ENCODE measurements at places on chromosomes 2 and 18.

- no peak for DNase-seq
Measured at GRCh38 chr2:61537277-61537949, 743 bp downstream of the XPO1 start.

DNA sequence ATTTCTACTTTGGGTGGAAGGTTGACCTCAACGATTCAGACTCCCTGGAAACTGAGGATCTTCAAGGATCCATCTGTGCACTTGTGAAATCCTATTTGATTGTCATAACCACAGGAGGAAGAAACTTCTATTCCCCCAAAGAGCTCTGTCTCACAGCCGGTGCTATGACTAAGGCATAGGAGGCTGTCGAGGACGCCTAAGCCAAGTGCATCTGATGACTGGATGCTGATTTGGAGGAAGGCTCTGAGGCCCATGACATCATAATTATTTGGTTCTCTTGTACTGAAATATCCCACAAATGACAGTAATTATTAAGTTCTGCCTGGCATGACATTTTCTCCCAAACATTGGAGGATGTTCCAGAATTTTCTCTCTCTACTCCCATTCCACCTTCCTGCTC lies 13.8 kb upstream of the KCNF1 start:
- DNase-seq = no peak

- no peak for DNase-seq
Measured at GRCh38 chr2:24515335-24515734, 24.3 kb downstream of the NCOA1 start.

DNA sequence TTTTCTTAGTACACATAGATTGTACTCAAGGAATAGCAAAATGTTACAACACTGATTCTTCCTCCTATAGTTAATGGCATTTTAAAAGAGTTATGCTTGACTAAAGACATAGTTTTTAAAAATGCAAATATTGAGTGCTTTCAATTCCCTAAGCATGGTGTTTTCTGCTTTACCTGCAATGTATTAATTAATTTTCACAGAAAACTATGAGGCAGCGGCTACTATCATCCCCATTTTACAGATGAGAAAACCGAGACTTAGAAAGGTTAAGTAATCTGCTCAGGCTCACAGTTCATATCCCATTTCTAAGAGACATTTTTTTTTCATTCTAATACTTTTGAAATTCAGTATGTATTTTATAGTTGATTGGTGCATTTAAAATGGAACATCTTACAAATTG lies 38.0 kb downstream of the BMP10 start:
- DNase-seq = no peak

DNA sequence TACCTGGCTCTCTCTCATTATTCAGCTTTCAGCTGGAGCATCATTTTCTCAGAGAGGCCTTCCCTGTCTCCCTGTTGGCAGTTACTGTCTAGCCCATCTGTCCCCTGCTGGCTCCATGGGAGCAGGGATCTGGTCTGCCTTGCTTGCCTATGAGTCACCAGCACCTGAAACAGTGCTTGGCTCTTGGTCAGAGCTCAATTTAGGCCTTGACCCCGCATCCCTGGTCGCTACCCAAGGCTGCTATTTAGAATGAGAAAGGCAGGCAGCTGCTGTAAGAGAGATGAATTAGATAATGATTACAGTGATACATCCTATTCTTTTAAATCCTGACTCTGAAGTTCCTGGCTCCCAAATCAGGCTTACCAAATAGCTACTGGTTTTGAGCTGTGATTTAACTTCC lies 32.9 kb downstream of the KCNE4 start:
- DNase-seq = no peak

DNA sequence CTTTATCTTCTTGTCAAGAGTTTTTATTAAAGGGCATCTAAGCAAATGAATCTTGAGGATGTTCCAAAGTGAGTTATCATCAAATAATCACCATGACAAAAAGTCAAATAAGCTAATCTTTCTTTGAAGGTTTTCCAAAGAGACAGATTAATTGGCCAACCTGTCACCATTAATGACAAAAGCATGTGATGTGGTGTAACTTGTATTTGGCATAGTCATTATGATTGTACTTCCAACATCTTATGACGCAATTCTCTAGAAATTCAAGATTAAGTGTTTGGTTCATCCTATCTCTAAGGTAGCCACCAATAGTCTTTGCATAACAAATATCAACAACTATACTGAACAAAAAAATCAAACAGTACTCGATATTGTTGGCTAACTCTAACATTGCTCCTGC lies 28.6 kb downstream of the RBMS1 start:
- DNase-seq = no peak

- DNase-seq = no peak
Measured at GRCh38 chr2:20618468-20618885, 32.4 kb downstream of the HS1BP3 start.

GRCh38 chr2:144498277-144498676 lies 21.6 kb downstream of the ZEB2 start:
- no peak for DNase-seq

GRCh38 chr2:58601017-58601416 lies 359.9 kb upstream of the FANCL start:
- no peak for DNase-seq

GRCh38 chr2:37875403-37875906 lies 49.6 kb upstream of the RMDN2 start:
- DNase-seq = no peak

GRCh38 chr2:65357959-65358294 lies 74.5 kb downstream of the SPRED2 start:
- DNase-seq = no peak

DNA sequence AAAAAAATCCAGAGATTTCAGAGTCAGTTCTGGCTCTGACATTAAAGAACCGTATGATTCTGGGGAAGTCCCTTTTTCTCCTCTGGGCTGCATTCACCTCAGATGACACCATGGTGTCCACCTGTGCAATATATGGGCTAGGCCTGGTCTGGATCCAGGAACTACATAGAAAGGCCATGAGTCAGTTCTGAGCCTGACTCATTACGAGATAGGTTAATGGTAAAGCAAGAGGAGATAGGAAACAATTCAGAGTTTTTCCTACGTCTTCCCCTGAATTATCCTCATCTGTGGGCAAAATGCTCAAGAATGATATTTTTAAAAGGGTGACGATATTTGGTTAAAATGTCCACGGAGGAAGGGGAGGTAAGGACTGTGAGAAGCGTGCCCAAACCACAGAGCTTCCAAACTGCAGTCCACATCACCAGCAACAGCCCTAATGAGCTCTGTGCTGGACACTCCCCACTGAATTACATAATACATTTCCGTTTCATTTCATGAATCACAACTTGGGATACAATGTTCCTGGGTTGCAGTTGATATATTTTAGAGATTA lies 180.1 kb upstream of the OSR1 start:
- DNase-seq = no peak

GRCh38 chr2:83844490-83844889 lies 614.6 kb downstream of the SUCLG1 start:
- no peak for DNase-seq

GRCh38 chr2:1800716-1801388 lies 56.5 kb upstream of the PXDN start:
- no peak for DNase-seq

DNA sequence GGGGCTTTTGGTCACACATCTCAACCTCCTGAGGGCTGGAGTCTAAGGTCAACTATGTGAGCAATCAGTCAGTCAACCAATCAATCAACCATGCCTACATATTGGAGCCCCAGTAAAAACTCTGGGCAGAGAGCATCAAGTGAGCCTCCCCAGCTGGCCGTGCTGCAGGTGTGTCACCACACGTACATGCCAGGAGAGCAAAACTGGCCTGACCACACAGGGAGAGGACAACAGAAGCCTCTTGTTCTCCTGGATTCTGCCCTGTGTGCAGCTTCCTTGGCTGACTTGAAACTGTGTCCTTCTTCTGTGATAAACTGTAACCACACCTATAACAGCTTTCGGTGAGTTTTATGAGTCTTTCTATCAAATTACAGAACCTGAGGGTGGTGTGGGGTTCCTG lies 25.9 kb downstream of the GPR35 start:
- DNase-seq = no peak

DNA sequence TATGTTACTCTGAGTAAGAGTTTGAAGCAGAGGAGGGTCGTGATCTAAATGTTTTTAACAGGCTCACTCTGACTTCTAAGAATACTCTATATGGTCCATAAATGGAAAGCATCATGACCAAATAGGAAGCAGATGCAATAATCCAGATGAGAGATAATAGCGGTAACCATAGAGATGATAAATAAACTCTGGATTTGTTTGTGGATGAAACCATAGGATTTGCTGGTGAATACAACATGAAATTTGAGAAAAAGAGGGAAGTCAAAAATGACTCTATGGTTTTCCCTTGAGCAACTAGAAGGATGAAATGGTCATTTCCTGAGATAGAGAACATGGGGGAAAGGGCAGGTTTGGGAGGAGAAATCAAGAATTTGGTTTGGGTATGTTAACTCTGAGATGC lies 3.9 kb downstream of the HEATR5B start:
- no peak for DNase-seq

DNA sequence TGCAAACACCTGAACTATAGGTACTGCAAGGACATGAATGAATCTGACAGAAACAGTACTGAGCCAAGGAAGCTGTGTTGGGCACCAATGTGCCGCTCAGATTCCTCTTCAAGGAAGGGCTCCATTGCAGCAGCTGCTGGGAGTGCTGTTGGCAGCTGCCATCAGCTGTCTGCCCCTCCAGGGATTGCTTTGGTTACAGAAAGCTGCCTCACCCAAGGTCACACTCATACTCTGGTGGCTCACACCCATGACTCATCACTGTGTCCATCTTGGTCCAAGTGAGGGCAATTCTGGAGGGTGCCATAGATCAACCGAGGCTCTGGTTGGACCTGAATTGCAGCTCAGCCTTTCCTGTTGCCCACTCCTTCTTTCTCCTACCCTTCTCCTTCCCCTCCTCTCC lies 24.4 kb upstream of the TRPM8 start:
- no peak for DNase-seq

- DNase-seq = no peak
Measured at GRCh38 chr2:102724016-102724490, 37.8 kb upstream of the TMEM182 start.

DNA sequence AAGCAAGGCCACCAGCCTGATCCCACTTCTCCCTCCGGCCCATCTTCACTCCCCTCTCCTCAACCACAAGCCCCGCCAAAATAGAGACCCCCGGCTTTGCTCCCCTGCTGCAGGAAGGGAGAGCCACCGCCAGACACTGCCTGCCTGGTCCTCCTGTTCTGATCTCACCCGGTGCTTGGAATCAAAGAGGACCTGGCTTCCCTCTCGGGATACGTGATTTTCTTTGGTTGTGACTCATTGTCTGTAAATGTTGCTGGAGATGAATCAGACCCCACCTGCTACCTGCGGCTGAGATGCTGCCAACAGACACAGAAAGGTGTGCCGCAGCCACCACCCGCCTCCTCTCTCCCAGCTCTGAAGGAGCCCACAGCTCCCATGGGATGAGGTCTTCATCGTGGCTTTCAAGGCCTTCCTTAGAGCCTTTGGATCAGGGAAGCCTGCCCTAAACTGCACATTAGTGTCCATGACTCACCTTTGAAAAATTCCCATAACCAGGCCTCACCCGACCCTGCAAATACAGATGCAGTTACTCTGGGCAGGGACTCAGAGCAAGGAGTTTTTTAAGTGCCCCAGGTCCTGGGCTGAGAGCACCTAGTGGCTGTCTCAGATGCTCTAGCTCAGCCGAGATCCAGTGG lies 79.4 kb upstream of the ZNF532 start:
- no peak for DNase-seq

GRCh38 chr18:56565551-56566345 lies 72.6 kb downstream of the TXNL1 start:
- DNase-seq = no peak

DNA sequence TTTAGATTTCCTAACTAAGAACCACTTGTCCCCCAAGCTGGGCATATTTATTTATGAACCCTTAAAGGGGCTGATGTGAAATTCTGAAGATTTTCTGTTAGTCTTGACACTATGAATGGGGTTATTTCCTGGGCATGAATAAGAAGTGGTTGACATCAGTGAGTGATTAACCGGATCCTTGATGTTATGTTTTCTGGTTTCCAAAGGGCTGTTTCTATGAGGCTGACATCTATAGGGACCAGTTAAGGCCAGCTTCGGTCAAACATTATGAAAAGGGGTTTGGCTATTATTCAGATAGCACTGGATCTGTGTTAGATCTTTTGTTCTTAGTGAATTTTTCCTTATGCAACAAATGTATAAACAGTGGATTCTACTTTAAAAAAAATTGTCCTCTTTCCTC lies 443.7 kb upstream of the SPRED2 start:
- no peak for DNase-seq

- no peak for DNase-seq
Measured at GRCh38 chr2:187525163-187525900, 28.9 kb downstream of the TFPI start.

DNA sequence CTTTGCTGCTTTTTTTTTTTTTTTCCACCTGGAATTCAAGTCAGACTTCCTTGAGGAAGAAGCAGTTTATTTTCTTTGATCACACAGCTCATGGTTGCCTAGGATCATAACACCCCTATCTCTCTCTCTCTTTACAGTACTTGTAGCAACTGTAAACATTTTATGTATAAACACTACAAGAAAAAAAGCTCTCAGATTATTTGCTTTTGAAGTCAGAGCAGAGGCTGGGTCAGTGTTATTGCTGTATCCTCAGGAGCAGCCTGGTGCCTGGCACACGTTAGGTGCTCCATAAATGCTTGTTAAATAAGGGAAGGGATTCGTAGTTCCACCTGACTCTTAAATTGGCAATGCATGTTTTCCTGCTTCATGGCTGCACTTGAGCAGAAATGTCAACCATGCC lies 221.2 kb downstream of the TGIF1 start:
- DNase-seq = no peak

DNA sequence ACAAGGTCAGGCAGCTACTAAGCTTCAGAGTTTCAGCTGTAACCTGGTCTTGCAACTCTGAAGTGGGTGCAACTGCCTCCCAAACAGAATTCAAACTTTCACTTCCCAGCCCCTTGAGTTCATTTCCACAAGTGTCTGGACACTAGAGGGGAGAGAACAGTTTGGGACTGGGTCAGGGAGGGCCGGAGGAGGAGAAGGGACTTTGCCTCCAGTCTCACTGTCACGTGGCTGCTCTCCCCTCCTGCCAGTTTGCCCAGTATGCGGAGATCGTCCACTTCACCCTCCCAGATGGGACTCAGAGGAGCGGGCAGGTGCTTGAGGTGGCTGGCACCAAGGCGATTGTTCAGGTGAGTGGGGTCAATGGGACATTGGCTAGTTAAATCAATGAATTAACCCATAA lies 20.6 kb upstream of the ANKRD53 start:
- no peak for DNase-seq

GRCh38 chr2:157509744-157510143 lies 65.9 kb upstream of the CYTIP start:
- no peak for DNase-seq

GRCh38 chr2:85396531-85397470 lies 13.4 kb downstream of the CAPG start:
- DNase-seq = no peak

- DNase-seq = no peak
Measured at GRCh38 chr2:33011941-33012340, 65.2 kb downstream of the LTBP1 start.

GRCh38 chr18:27665264-27665799 lies 480.2 kb upstream of the CHST9 start:
- DNase-seq = no peak

DNA sequence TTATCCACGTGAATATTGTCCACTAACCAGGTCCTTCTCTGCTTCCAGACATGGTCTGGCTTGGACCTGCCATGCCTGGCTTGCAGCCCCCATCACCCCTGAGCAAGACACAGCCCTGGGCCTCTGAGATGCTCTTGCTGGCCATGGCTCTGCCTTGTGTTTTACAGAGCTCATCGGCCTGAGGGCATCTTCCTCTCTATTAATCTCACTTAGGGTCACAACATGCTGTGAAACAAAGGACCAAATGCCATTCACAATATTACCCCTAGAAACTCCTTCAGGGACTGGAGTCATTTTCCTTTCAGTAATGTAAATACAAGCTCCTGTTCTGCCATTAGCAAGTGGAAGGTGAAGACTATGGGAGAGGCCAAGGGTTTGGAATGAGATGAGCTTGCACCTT lies 6.8 kb upstream of the TPO start:
- no peak for DNase-seq
